HS-5 (cell line): ENCODE measurements at places on chromosomes 2 and 18.

GRCh38 chr2:96691022-96691612 is 48.6 kb downstream of the FER1L5 start:
- DNase-seq: no peak

DNA sequence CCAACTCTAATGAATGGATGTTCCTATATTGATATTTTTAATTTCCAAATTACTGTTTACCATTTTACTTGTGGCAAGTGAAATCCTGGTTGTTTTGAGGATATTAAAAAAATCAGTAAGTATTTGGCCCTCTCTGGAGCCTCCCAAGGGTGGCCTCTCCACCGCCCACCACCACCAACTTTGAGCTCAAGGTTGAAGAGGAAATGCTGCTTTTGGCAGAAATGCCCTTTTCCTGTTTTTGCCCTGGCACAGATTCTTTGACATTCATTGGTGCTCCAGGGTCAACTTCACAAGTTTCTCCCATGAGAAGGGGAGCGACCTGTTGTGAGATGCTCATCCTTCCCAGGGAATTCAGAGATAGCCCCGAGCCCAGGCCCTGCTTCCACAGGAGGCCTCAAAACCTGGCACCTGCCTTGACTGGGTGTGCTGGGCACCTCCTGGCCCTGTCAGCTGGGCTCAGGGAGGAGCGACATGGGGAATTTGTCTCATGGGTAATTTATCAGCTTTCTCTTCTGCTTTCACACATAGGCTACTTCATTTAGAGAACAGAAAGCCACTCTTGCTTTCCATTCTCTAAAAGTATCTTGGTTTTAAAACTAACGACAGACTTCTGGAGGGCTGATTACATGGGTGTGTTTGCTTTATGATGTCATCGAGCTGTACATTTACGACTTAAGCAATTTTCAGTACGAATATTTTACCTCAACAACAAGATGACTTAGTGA is 6.9 kb downstream of the CD8A start:
- no peak for DNase-seq

GRCh38 chr18:24968238-24968775 is 383.7 kb downstream of the ZNF521 start:
- DNase-seq: peak; percentile 56

DNA sequence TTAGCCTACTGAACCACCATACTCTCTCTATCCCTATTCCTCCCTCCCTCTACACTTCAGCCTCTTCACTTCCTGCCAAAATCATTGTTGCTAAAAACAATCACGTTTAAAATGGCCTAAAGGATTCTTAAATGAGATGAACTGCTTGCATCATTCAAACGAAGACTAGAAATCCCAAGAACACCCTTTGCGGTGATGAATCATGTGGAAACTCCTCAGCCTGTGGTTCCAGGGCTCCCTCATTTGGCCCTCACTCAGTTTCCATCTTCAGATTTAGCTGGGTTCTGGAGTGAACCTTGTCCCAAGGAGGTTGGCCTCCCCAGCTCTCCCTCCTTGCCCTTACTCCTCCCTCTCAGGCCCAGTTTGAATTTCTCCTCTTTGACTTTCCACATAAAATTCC is 125.6 kb upstream of the CDC42EP3 start:
- no peak for DNase-seq

GRCh38 chr2:27901234-27901633 is 10.7 kb downstream of the BABAM2 start:
- no peak for DNase-seq

GRCh38 chr18:80254971-80255500 is 7.7 kb upstream of the PARD6G start:
- no peak for DNase-seq

- DNase-seq: no peak
Measured at GRCh38 chr2:181850936-181851560, 40.5 kb upstream of the ITPRID2 start.

DNA sequence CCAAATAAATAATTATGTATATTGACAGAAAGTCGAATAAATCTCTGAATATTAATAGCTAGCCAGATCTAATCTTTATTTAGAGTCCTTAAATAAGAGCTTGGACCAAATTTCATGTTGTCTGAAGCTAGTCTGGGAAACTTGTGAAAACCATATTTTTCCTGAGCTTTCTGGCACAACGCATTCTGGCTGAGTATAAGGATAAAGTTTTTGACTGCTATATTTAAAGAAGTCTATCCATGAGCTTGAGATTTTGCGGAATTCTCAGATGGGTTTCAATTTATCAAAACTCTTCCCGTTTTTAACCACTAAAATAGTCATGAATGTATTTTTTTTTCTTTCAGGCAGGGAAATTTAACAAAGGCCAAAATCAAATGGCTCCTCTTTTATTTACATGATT is 23.8 kb downstream of the FAP start:
- DNase-seq: no peak

DNA sequence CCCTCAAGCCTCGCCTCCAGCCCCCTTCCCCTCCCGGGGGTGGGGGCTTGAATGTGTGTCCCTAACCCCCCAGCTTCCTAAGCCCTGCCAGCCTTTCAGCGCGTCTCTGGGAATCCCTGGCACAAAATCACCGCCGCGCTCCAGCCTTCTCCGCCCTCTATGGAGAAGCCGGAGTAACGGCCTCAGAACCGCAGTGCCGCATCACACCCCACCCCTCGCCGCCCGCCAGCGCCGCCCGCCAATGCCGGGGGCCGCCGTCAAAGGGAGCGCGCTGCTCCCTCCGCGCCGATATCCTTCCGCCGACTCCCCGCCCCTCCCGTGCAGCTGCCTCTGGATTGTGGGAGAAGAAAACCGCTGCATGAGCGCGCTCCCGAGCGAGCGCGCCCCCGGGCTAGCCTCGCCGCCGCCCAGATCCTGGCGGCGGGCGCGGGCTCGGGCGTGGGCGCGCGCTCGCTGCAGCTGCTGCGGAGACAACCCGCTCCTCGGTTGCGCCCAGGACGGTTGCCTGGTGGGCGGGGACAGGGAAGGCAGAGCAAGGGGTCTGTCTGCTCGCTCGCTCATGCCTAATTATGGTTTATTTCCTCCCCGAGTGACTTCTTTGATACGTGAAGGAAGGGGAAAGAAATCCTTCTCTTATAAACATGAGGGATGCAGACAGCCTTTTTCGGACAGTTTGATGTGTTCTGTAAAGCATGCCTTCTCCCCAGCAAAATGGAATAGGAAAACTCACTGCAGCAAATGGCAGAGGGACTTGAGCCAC is at the start of gene CCDC88A:
Gene CCDC88A (minus strand): TSS at position 178 of the 760 bp plus-strand sequence. CDS start 777 bp downstream, outside the sequence.
- DNase-seq: peak; percentile 85

DNA sequence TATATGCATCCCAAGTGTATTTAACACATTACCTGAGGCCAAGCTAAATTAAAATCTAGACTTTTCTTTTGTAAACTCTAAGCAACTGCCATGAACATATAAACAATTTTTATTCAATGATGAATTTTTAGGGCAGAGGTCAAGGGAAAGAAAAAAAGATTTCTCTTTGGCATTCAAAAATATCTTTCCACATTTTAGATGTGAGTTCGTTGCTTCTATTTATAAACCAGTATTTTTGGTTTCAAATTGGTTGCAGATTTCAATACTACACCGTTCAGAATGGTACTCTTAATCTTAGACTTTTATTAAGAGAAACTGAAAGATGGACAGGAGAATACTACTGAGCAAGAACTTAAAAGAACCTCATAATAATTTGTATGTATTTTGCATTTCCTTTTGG is 293.6 kb upstream of the CCDC68 start:
- DNase-seq: no peak

- DNase-seq: no peak
Measured at GRCh38 chr2:177075254-177075653, 137.3 kb upstream of the HNRNPA3 start.

GRCh38 chr2:240376739-240377138 is 58.7 kb upstream of the GPC1 start:
- no peak for DNase-seq

- no peak for DNase-seq
Measured at GRCh38 chr2:28592481-28592880, 96.6 kb downstream of the PLB1 start.

GRCh38 chr2:1971124-1971523 is 226.8 kb upstream of the PXDN start:
- no peak for DNase-seq

DNA sequence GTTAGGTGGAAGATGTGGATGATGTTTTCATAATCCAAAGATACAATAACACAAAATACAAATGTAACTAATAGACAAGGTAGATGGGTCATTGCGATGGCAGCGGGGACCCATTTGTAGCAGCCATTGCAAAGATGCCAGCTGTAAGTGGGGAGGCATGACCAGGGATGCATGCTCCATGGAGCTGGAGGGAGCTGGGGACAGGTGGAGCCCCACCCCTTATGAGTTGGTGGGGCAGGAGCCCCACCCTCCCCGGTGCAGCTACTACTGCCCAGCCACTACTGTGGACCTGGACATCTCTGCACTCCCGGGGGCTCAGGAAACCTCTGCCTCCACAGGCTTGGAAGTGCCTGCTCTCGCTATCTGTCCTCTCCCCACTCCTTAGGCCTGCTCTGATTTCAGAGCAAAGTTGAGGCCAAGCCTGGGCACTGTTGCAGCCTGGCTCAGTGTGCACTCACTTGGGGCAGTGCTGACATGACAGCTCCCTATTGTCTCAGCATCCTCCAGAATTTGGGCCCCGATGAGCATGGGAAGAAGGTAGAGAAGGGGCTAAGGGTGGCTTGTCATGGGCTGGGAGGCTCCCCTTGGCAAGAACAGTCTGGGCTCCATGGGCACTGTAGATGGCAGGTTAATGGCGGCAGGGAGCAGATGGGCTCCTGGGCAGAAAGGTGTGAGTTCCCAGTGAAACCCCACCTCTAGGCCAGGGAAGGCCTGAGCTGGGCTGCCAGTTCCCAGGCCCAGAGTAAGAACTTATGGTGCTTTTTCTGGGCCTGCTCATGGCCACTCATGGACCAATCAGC is 81.1 kb downstream of the ZNF804A start:
- DNase-seq: no peak
